Activated naive CD4-positive, alpha-beta T cell (primary cell): ENCODE measurements at places on chromosomes 7 and 10.

DNA sequence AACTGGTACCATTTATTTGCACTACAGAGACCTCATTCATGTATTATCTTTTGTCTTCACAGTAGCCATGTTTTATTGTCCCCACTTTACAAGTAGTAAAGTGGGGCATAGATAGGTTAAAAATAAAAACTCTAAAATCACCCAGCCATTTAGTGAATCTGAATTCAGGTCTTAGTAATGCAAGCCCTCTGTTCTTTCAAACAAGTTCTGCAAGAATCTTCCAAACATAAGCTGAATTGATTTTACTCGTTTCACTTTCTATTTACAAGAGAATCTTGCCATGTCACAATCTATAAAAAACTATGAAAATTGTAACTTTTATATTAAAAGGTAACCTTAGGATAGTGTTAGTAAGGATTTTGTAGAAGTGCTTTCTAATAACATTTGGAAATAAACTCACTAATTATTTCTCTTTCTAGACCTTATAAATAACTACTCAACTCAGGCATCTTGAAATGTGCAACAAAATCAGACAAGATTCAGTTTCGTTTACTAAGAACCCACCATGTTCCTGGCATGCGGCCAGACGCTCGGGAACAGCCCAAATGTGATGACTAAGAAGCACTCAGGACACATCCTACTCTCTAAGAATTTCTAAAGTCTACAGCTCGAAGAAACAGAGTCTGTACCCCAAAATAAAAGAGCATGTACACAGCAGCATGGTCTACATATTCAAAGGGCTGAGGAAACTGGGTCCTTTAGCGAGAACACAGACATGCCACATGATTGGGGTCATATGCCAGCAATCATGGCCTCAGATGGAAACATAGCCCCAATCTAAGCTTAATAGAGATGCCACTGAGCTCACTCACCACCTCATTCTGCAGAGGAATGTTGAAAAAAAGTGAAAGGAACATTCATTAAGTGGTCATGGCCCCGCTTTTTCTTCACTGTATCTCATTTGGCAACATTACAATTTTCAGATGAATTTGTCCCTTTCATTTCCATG, 167.6 kb downstream of the AMPH start:
- DNase-seq: peak; percentile 15

- DNase-seq: no peak
These were observed 29.1 kb downstream of the EPC1 start for GRCh38 chr10:32317795-32318357.

- no peak for DNase-seq
These were observed 268.0 kb downstream of the PHTF2 start for GRCh38 chr7:78066599-78066998.

GRCh38 chr10:49169776-49170175, 18.4 kb downstream of the TMEM273 start:
- DNase-seq: no peak

DNA sequence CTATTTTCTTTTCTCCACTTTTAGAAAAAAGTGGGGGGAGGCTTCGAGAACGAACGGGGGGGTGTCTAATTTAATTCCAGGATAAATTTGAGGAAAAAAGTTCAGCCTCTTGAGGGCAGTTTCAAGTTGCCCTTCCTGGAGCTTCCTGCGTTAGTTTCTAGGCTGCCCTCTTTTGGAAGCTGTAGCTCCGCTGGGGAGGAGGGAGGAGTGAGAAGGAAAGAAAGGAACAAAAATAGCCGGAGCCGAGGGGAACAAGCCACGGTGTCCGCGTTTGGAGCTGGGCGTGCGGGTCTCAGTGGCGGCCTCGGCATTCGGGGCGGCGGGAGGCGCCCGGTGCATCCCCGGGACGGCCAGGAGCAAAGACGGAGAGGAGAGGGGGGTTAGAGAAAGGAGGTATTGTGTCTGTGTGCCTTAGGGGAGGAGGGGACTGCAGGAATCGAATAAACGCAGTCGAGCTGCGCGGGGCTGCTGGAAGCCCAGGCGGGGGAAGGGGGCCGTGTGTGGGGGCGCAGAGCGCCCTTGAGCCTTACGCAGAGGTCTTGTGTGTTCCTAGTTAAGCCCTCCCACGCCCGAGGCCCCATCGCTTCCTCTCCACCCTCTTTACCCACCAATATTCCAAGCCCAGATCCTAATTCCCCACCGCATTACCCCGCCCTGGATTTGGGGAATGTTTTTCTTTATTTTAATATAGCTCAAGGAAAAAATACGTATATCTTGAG, 2.0 kb upstream of the TNRC18 start:
- DNase-seq: no peak

DNA sequence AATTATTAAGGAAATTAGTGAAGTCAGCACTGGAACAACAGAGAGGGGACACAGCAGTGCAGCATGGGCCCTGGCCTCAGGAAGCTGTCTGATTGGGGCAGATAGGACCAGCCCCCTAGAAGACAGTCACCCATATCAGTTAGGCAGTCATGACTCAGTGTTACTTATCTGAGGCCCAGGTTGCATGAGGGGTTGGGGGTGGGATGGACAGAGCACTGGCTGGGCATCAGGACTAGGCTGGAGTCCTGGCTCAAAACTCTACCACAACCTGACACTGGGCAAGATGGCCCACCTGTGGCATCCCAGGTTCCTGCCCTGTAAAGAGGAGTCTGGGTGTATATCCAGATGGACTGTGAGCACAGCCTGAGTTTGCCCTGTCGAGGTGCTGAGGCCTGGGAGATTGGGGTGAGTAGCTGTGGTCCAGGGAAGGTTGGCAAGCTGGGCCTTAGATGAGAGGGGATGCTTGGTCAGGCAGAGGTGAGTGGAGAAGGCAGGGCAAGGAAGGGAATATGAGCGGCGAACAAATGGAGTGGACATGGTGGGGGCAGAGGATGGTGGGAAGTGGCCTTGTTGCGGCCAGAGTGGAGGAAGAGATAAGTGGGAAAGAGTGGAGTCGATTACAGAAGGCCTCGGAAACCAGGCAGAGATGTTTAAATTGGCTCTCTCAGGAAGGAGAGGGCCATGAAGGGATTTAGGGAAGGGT, 37.5 kb downstream of the HK1 start:
- no peak for DNase-seq

DNA sequence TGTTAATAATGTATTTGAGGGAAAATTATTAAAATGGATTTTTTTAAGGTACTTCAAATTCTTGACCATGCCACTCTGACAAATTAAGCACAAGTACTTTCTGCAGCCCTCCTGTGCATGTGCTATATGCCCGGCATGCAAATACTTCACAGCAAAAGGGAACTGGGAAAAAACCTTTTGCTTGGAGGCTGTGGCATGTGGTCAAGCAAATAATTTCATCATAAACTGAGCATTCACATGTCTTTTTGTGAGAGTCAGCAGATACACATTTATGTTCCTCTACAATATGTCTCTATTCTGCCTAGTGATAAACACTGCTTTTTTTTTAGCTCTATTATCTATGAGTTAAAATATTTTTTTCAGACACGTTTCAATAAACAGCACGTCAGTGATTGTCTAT, 53.7 kb upstream of the SEMA3A start:
- DNase-seq: no peak

DNA sequence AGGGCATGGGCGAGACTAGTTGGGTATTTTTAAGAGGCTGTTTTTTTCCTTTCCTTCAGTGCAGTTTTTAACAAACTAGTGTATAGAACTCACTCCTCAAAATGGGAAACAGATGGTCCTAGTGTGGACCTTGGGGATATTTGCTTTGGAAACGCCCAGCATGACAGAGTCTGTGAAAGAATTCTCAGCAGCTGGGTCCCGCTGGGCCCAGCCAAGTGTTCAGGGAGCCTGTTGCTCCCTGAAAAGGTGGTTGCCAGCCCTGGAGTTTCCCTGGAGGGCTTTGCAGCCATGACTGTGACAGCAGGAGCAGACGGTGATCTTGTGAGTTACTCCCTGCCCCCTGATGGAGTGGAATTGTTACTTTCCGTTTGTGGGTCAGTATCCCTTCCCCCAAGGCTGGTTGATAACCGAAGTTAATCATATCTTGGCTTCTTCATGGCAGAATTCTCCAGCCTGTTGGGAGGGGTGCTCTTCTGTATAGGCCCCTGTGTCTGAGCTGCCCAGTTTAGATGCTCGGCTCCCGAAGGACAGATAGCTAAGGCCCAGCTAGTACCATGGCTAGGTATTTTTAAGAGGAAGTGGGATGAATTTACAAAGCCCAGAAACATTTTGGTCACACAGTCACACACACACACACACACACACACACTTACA, 278.6 kb upstream of the HABP2 start:
- DNase-seq: no peak
